ENCODE measurements at places on chromosomes 11 and 22.

GRCh38 chr22:44180706-44181032 is at the start of gene PARVG:
Gene PARVG, plus strand, starts transcription at chr22:44180925. Its CDS starts 2,405 bp downstream, at chr22:44183330.
- no peak for DNase-seq

GRCh38 chr11:110311783-110312579 is 15.6 kb upstream of the RDX start:
- DNase-seq = no peak

GRCh38 chr22:49331223-49331815 is 496.4 kb downstream of the BRD1 start:
- DNase-seq = no peak

DNA sequence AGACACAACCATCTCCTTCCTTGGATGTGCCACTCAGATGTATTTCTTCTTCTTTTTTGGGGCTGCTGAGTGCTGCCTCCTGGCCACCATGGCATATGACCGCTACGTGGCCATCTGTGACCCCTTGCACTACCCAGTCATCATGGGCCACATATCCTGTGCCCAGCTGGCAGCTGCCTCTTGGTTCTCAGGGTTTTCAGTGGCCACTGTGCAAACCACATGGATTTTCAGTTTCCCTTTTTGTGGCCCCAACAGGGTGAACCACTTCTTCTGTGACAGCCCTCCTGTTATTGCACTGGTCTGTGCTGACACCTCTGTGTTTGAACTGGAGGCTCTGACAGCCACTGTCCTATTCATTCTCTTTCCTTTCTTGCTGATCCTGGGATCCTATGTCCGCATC is 489 bp downstream of the OR10A4 start:
- no peak for DNase-seq

DNA sequence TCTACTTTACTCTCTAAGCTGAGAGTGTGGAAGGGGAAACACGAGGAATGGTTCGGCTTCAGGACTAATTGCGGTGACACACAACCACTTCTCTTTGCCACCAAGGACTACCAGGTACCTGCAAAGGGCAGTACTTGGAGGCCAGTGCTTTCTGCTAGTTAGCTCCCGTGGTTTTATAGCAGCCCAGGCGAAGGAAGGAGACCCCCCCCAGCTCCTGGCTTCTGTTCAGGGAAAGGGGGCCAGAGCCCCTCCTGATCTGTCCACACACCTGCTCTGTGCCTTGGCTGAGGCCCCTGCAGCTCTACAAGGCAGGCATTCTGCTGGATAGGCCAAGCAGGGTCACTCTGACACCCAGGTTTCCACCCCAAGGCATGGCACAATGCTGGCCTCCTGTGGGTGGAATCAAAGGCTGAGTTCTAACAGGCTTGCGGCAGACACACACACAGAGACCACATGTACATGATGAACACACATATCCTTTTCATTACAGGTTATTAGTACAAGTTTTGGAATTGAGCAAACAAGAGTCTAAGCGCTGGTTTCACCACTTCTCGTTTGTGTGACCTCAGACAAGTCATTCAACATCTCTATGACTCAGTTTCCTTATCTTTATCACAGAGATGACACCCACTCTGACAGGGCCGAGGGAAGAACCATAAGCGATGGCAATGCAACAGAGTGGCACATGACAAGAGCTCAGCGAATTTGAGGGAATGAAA is 7.5 kb downstream of the SERPIND1 start:
- no peak for DNase-seq

DNA sequence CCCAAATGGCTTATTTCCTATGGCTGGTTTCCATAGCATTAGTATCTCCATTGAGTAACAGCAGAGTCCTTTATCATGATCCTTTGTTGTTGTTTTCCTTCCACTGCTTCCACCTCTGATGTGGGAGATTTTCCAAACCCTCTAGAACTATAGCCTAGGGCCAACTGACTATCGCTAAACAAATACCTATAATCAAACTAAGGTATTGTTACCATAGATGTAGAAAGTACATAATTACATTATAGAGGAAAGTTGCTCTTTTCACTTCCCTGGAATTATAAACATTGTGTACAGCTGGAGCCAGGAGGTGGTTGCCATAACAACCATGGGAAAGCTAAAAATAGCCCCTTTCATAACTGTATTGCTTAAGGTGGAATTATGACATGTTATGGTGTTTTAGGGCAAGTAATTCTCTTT is 47.0 kb upstream of the ALKBH3 start:
- DNase-seq = no peak

DNA sequence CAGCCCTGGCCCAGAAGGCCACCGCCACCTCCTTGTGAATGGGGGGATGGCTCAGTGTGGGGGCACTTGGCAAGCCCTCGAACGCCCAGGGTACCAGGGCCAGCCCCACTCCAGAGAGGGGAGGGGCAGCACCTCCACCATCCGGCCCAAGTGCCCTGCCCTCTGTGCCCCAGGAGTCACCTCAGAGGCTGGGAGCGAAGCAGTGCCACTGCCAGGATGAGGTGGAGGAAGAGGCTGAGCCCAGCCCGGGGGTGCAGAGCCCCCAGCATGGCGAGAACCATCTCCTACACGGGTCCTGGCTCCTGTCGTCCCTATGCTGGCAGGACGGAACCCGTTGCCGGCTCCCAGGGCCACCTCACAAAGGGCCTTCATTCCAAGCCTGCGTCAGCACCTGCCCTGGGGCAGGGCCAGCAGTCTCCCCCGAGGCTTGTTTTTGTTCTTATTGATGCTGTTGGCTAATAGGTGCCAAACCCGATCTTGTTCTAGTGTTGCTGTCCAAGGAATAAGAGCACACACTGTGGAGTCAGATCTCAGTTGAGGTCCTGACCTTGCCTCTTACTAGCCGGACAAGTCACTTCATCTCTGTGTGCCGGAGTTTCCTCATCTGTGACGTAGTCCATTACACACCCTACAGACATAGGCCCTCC is at the start of gene FREY1:
FREY1 (minus strand) TSS at position 307 of the 647 bp plus-strand sequence; CDS start at position 281, 26 bp downstream.
- no peak for DNase-seq

DNA sequence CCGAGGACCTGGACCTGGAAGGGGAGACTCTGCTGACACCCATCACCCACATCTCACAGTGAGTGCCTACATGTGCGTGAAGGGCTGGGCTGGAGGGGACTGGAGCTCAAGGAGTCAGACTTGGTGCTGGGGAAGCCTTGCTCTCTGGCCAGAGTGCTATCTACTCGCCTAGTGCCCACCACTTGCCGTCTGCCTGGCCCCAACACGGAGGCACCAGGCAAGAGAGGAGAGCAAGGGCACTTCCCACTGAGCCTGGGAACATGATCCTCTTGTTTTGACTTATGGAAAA is 37.8 kb downstream of the KCNQ1OT1 start:
- DNase-seq = no peak

DNA sequence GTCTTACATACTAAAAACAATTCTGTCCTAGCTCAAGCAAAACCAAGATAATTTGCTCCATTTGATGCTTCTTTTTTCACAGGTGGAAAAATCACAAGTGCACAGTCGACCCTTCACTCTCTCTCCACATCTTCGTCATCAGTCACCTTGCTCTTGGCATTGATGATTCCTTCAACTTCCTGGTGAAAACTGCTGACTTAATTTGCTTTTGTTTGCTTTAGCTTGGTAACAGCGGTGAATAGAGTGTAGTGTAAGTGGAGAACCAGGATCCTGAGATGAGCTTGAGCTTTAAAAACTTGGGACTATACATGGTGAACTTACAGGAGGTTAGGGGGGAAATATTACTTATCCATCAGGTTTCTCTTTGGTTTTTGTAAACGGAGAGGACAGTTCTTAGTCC is 331.1 kb upstream of the ARHGAP42 start:
- DNase-seq = no peak

- no peak for DNase-seq
Observed at GRCh38 chr11:120326228-120326627, 1.1 kb downstream of the TLCD5 start.

DNA sequence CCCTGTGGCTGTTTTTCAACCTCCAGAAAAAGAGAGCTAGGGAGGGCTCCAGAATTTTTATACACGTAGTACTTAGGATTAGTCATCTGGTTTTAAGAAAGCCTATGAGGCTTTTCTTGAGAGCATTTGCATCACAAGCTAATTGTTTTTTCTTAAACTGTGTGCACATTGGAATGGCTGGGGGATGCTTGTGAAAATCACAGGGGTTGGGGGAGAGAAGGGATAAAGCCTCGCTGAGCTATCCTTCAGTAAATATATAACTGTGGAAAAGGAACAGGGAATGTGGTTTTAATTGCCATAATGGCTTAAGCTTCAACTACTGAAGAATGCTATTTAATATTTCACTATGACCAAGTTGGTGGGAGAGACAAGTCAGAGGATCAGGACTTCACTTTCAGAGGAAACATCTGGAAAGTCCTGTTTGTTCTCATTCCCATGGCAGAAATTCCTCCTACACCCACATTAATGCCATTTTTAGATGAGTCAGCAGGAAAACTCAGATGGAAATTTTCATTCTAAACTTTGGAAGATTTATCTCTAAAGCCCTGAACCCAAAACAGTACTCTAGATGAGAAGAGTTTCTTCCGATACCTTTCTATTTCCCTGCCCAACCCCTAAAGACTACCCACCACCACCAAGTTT is 591.3 kb downstream of the LRRC4C start:
- DNase-seq = no peak

- peak; percentile 49 for DNase-seq
Observed at GRCh38 chr22:20240447-20240764, 27.7 kb downstream of the RTN4R start.

DNA sequence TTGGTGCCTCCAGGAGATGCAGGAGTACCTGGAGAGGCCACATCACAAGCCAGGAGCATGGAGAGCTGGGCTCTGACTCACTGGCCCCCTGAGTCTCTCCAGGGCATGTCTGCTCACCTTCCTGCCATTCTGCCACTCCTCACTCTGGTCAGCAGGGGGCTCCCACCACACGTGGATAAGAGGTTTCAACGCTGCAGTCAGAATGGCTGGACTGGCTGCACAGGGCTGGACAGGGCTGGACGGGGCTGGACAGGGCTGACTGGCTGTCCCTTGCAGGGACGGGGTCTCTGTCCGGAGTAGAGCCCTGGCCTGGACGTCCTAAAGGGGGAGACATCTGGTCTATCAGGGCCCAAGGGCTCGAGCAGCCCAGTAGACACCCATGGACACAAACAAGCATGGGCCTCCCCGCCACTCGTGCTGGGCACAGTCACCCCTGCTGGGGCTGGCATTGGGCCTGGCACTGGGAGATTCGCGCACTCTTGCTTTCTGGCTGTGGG is 34.6 kb downstream of the CYTH4 start:
- DNase-seq = peak; percentile 78

DNA sequence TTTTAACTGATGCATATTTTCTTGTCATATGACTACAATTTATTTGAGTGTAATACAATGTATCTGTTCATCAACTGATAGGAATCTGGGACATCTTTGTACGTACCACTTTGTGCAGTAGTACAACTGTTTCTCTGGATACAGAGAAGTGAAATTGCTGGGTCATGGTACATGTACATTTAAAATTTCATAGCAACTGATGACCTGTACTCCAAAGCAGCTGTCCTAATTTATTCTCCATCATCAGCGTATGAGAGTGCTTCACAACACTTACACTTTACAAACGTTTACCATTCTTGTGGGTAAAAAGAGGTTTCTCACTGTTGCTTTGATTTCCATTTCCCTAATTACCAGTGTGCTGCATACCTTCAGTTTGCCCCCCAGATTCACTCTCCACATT is 552.8 kb upstream of the CADM1 start:
- DNase-seq = no peak

DNA sequence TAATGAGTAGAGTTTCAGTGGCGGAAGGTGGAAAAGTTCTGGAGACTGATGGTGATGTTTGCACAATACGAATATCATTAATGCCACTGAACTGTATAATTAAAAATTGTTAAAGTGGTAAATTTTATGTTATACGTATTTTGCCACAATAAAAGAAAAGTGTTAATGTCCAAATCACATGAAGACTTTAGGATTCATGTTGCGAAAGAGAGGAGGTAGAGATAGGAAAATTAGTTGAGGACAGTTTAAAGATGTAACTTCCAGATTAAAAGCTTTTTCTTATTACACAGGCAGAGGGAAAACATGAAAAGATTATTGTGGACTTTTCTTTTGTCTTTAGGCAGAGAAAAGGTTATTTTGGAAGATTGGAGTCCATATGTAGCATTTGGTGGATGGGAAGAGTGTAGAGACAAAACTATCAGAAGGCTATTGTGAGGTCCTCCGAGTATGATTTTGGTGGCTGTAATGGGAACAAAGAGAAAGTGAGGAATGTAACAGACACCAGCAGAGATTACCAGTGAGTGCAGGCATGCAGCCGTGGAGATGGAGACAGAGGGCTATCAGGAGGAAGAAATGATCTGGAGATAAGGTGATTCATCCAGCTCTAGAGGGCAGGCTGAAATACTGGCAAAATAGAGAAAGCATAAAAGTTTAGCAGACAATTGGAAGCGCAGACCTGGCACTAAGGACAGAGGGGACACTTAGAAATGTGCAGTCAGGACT is 12.5 kb downstream of the VPS26B start:
- no peak for DNase-seq

GRCh38 chr11:84655712-84656111 is 971.4 kb downstream of the DLG2 start:
- no peak for DNase-seq

All from BE2C (cell line).